ENCODE measurements at places on chromosomes 7 and 10.

DNA sequence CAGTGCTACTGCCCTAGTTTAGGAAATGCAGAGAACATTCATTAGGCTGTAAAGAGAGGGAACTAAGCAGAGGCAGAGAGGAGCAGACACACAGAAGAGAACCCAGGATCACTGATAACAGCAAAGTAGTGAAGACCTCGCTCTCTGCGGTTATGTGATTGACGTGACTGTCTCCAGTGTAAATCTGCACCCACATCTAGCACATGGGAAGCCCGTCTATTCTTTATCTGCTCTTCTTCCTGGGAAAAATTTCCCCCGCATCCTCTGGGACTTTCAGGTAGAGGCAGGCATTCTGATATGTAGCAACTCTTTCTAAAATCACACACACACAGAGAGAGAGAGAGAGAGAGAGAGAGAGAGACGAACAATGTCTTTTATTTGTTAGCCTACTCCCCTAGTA is 699.6 kb downstream of the GRID1 start:
- DNase-seq, result no peak

DNA sequence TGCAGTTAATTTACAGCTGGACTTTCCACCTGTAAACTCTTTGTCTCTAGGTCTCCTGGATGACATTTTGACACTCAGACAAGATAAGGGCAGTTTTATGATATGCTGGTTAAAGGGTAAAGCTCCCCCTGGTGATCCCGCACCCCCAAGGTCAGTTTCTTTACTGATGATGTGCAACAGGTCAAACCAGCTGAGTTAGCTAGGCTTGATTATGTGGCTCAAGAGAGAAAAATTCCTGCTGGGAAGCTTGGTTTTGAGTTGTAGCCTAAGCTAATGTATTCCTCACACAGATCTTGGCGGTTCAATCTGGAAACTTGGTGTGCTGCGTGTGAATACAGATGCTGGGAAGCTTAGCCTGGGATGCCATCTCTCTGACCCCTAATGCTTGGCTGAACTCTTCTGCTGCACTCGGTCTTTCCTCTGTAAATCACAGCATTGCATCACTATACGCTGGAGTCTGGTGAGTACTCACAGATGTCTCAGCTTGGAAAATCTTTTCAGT is 11.4 kb upstream of the AKR1D1 start:
- DNase-seq, result no peak

GRCh38 chr10:80382989-80383388 is 25.4 kb upstream of the PRXL2A start:
- peak; percentile 12 for DNase-seq

DNA sequence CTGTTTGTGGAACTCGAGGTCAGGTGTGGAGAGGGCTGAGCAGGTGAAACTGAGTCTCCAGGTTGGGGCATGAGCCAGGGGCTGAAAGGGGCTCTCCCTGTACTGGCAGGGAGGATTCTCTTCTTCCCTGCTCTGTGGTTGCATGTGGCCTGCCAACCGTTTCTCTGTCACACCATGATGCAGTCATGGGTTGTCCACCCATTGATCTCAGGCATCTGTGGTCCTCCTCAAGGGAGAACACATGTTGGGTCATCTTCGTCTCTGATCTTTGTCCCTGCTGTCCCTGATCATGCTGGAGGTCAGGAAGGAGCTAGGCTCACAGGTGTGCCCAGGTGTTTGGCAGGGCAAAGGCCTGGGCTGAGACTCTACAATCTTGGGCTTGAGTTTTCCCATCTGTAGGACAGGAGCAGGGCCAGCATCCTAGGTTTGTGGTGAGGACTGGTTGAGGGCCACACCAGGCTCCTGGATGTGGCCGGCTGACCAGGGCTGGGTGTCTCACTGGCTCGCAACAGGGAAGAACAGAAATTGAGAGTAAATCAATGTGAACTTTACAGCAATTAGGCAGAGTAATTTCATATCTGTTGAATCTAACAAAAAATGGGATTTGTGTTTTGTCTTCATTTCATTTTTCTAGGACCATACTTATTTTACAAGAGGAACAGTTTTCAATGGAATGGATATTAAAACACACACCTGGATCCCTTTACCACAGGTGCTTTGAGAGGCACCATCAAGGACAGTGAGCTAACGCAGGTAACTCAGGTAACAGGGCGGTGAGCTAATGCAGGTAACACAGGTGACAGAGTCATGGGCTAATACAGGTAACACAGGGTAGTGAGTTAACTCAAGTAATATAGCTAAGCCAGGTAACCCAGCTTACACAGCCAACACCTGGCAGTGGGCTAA is 58.5 kb upstream of the IGFBP3 start:
- DNase-seq, result no peak

DNA sequence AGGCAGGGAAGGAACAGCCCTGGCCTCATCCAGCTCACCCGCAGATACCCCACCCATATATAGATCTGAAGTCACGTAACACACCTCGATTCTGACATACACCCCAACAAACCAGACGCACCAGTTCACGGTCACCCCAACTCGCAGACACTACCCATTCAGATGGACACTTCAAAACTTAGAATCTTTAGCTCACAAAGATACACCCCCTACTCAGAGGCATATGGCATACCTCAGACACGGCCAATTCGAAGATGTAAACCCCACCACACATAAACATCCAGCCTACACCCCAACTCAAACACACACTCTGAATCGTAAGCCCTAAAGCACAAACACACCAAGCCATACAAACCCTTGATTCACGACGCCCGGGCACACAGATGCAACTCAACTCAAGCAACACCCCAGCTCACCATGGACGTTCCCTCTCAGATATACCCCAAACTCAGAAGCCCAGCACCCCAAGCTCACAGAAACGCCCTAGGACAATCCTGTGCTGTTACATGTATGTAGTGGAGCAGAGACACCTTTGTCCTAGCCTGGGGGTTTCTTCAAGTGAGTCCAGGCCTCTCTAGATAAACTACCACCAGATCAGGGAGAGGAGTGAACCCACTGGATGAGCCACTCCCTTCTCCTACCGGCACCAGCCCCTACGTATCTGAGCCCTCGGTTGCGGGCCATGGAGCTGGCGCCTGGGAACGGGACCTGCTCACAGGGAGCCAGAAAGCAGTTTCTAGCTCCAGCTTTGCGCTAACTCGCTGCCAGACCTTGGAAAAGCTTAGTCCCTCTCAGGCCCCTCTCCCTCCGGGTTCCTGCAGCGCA is 8.8 kb downstream of the PSD start:
- DNase-seq, result no peak

- no peak for DNase-seq
These were observed 20.3 kb downstream of the TLX1 start for GRCh38 chr10:101151395-101151794.

GRCh38 chr7:130351791-130352090 is 7.1 kb downstream of the CPA5 start:
- no peak for DNase-seq

DNA sequence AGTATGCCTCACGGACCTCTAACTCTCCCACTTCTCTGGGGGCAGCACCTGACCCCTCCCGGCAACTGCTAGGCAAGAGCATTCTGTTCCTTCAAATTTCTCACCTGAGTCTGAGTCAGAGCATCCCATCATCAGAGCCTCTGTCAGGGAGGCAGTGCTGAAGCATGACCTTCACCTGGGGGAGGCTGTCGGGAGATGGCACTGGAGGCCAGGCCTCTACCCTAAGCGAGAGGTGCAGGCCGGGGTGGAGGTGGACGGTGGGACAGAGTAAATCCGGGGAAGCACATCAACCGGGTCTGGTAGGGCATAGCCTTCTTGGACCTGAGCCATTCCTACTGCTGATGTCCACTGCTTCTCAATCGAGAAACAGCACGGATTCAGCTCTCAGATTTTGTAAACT is 90.4 kb downstream of the SPAG6 start:
- no peak for DNase-seq

GRCh38 chr7:116176226-116176625 is 34.1 kb upstream of the TES start:
- DNase-seq, result no peak

DNA sequence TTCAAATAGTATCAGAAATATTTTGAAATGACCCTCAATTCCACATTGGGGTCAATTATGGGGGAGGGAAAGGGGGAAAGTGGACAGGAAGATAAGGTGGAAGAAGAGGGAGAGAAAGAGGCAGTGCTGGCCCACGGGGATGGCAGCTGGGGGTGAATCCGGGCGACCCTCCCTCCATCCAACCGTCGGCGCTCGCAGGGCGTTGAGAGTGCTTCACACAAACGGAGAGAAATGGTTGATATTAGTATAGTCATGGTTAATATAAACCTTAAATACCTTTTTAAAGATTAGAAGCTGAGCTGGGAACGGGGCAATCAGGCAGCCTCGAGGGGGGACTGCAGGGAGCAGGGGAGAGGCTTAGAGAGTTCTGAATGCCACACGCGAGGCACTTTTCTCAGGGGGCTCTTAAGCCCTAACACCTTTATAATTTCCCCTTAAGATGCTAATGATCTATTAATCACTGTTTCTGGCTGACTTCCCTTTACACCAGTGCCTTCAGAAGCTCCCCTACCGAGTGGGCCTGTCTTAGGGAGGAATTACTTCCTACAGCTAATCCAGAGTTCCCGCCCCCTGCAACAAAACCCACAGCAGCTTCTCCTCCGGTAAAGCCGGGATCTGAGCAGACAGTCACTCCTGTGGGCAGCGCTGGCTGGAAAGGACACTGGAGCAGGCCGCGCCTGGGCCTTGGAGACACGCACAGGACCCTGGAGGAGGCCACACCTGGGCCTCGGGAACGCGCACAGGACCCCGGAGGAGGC is 39.5 kb downstream of the PRKAG2 start:
- no peak for DNase-seq

Measured in SW 1271 (cell line).